ENCODE measurements at places on chromosomes 6 and 20.
A peak's percentile ranks its signal among the peaks of the same experiment; 100 is the strongest.

DNA sequence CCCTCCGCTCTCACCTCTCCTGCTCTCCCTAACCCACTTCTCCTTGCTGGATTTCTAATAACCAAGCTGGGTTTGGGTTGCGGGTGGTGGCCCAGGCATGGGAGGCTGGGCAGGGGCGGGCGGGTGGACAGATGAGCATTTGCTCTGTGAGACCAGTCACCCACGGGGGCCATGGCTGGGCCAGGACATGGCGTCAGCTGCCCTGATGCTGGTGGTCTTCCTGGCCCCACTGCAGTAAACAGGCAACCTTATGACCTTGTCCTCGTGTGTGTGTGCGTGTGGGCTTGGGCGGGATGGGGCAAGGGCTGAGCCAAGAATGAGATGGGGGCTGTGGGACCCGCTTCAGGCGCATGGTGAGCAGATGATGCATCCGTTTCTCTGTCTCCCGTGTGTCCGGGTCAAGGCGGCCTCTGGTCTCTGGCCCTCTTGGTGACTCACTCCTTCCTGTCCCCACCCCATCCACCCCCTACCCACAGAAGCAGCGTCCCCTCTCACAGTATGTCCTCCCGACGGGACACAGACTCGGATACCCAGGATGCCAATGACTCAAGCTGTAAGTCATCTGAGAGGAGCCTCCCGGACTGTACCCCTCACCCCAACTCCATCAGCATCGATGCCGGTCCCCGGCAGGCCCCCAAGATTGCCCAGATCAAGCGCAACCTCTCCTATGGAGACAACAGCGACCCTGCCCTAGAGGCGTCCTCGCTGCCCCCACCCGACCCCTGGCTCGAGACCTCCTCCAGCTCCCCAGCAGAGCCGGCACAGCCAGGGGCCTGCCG lies 41.4 kb upstream of the MYL9 start:
- no peak for DNase-seq

- no peak for DNase-seq
Observed at GRCh38 chr6:5351552-5352210, 90.4 kb downstream of the FARS2 start.

DNA sequence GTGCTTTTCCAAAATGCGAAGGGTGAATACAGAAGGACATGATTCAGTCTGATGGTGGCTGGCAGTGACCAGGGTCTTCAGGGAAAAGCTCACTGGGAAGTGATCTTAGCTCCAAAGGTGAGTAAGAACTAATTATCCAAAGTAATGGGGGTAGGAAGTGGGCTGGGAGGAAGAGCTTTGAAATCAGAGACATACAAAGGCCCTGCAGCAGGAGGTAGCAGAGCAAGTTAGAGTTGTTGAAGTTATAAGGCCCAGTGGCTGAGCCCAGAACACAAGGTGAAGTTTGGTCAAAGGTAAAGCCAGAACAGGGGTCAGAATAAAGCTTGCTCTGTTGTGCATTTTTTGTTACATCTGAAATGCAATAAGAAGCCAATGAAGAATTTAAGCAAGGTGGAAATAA lies 81.2 kb downstream of the PLCB1 start:
- DNase-seq = no peak

DNA sequence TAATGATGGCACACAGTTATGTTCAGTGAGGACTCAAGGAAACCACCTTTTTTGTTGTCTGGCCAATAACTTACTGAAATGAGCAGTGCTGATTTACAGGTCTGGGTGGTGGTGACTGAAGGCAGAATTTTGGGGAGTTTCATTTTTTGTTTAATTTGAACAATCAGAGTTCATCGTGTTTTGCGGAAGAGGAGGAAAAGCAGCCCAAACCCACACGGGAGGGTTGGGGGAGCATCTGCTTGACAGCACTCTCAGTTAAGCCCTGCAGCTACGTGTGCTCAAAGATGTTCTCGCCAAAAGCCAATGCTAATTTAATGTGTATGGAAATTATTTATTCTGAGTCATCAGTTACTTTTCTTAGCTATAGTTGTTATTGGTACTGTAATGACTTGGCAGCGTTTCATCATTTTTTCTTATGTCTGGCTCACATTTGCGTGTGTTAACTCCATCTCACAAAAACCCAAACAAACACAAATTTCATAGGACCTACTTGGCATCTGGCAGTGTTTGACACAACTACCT lies 89.2 kb downstream of the UST start:
- DNase-seq = no peak

GRCh38 chr6:26571592-26572296 lies 25.0 kb upstream of the ABT1 start:
- peak; percentile 52 for DNase-seq

DNA sequence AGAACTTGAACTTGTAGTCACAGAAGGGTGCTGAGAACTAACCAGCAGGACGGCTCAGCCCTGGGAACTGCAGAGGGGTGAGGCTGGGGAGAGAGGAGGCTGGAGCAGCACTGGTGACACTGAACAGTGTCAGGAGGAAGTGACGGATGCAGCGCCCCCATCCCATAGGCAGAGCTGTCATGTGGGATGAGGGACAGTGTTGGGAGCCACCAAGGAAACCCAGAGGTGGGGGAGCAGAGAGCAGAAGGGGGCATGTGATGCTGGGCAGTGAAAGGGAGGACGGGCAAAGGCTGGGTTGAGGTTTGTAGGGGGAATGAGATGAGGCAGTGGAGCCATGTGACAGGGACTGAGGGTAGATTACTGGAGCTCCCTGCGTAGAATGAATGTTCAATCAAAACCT lies 2.1 kb downstream of the HLA-DPB1 start:
- no peak for DNase-seq

DNA sequence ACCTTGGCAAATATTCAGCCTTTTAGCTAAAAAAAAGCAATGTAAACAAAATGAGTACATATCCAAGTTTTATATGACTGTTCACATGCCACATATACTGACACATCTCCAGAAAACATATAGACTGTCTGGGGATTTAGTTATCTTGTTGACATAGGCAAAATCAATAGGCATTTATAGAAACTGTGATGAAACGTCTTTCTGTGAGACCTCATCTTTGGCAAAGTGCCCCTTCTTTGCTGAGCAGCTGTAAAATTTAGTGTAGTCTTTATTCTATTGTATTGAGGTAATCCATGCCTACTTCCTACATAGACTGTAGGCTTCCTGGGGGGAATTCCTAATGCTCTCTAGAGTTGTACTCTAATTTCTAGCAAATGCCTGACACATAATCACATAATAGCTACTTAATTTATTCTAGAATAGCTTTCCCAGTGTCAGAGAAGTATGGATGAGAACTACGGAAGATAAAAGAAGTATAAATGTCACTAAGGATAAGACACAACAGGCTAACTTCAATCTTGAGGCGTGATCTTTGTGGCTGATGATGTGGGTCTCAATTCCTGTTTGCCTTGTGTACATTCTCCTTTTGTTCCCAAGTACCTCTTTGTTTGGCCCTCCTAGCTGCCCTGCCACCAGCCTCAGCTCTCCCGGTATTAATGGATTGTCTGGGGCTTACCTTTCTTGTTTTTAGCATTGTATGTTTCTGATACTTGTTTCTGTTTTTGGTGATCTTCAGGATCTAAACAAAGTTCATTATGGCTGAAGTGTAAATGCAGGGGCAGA lies 30.6 kb downstream of the PTCHD4 start:
- no peak for DNase-seq

DNA sequence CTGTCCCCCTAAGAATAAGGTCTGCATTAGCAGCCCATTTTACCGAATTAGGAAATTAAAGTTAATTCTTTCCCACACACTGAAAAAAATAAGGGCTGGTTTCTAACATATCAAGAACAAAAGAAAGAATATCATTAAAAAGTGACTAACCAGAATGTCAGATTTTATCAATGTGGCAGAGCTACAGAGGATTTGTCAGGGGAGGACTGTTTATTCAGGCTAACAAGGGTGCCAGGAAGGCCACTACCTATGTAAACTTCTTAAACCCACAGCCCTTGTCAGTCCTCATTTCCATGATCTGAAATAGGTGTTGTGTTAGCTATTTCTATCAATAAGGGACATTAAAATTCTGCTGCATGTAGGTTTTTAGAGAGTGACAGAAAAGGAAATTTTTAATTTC lies 76.4 kb downstream of the BACH2 start:
- DNase-seq = no peak

- DNase-seq = no peak
Observed at GRCh38 chr20:17863209-17863576, 105.4 kb downstream of the SNX5 start.

DNA sequence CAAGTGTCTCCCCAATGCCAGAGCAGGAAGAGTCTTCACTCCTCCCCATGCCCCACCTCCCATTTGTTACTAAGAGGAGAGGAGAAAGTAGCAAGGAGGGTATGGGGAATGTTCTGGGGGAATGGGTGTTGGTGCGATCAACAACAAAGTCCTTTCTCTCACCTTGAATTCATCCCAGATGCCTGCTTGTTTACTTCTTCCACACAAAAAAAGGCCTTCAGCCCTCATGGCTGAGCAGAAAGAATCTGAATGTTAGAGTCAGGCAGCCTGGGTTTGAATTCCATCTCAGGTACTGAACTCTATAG lies 9.9 kb downstream of the MOG start:
- DNase-seq = no peak

DNA sequence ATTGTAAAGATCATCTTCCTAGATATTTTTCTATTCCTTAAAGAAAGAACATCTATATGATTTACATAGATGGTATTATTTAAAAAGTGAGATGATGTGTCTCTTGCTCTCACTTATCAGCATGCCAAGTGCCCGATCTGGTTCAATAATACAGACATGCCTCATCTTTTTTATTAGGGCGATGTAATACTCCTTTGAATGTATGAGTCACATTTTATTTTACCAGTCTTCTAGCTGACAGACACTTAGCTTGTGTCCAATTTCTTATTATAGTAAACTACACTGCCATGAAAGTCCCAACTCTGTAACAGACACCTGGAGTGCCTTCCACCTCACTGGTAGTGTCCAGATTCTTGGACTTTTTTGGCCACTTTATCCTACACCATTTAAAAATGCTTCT lies 586.6 kb upstream of the BTBD3 start:
- DNase-seq = no peak

DNA sequence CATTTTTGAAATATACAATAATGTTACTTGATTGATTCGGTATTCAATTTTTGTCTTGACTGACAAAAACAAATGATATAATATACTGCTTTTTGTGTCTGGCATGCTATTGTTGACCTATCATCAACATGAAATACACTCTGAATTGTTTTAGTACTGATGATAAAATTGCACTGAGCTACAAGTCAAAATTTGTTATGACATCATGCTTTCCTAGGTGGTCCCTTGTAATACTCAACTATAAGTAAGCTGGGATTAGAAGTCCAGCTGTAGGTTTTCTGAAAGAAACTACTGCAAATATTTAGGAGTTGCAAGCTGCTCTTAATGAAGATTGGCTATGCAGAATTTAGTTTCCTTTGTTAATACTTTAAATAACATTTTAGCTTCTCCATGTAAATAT lies 7.9 kb upstream of the VNN2 start:
- DNase-seq = no peak

DNA sequence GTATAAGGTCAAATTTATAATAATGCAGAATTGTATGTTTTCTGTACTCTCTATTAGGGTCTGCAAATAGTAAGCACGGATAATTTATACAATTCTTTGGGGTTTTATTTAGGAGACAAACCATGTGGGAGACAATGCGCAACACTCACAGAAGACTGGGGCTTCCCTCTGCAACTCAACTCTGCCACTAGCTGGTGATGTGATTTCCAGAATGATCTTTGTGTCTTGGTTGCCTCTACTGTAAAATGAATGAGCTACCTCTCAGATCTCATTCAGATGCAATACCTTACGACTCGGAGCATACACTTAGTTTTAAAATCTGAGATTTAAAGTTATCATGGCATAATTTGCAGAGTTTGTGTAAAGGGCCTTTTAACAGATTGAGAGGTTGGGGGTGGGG lies 6.4 kb downstream of the MAN1A1 start:
- no peak for DNase-seq

DNA sequence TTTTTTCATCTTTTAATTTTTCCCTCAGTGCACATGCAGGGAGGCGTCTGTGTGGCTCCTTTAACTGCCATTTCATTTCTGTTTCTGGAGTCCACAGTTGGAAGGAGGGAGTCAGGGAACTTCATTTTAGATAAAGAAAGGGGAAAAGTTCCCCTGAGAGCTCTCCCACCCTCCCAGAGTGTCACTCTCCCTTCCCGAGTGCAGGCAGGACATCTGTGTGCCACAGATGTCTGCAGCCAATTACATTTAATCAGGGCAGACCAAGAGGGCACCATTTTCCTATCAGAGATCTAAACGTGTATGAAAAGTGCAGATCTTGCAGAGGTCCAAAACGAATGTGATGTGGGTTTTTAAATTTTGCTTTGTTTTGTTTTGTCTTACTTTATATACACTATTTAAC lies 96.6 kb downstream of the PXDC1 start:
- DNase-seq = no peak

DNA sequence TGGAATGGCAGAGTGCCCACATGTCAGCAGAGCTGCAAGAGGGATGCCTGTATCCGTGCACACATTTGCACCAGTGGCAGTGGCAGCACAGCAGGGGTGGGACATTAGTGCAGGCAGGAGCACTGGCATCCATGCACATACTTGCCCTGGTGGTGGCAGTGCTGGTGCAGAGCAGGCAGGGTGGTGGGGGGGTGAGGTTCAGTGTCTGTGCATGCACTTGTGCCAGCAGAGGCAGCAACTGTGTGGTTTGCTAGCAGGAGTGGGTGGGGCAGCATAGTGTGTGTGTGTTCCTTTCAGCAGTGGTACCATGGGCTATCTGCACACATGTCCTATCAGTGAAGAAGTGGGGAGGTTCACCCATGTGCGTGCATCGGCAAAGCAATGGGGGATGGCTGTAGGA lies 151.6 kb downstream of the EPM2A start:
- DNase-seq = no peak

- DNase-seq = no peak
Observed at GRCh38 chr20:40414843-40415615, 274.0 kb downstream of the MAFB start.

GRCh38 chr6:40909811-40910210 lies 129.2 kb downstream of the UNC5CL start:
- DNase-seq = no peak

DNA sequence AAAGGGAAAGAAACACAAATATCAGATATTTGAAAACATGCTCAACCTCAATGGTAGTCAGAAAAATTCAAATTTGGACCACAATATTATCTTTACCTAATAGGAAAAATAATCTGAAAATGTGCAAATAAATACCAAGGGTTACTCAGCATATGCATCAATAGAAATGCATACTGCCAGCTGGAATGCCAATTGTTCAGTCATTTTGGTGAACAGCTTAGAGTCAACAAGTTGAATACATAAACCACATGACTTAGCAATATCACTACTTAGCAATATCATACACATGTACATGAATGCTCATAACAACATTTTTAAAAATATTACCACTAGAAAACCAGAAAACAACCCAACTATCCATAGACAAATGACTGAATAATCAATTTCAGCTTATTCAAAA lies 212.7 kb downstream of the PTPRK start:
- no peak for DNase-seq

- DNase-seq = no peak
Observed at GRCh38 chr6:28142446-28142845, 763 bp downstream of the ZKSCAN8 start.

- no peak for DNase-seq
Observed at GRCh38 chr6:30725713-30726505, 5.8 kb downstream of the TUBB start.

- DNase-seq = no peak
Observed at GRCh38 chr6:11215773-11216172, 16.7 kb downstream of the NEDD9 start.

GRCh38 chr6:57038906-57039305 lies 7.6 kb upstream of the KIAA1586 start:
- DNase-seq = no peak
